ENCODE measurements at places on chromosomes 13 and 19.

DNA sequence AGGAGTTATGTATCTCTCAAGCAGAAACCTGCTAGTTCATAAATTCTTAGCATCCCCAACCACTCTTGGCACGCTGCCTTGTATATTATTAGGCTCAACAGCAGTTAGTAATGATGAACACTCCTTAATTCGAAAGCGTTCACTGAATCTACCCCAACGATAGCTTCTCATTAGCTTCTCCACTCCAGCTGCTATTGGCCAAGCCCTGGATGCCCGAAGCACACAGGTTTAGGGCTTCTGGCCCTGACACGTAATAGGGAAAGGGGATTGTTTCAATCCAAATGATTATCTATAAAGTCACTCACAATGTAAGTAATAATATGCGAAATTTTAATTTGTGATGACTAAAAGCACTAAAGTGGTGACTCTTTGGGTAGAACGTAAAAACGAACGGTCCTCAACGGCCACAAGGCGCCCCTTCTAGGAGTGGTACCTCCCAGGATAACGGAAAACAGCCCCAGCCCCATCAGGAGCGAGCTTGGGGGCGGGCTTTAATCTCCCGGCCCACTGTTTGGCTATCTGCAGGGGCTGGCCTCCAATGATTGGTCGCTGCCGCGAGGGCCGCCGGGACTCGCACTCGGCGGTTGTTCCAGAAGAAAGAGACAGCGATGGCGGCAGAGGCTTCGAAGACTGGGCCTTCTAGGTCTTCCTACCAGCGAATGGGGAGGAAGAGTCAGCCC, at the start of gene RNF17:
RNF17 (plus strand) TSS at position 574 of the 680 bp plus-strand sequence; CDS start at position 609, 35 bp downstream.
- DNase-seq, result no peak

- DNase-seq, result no peak
Measured at GRCh38 chr13:109096101-109096500, 466.7 kb downstream of the MYO16 start.

- DNase-seq, result no peak
Measured at GRCh38 chr13:40920826-40921225, 98.3 kb downstream of the ELF1 start.

DNA sequence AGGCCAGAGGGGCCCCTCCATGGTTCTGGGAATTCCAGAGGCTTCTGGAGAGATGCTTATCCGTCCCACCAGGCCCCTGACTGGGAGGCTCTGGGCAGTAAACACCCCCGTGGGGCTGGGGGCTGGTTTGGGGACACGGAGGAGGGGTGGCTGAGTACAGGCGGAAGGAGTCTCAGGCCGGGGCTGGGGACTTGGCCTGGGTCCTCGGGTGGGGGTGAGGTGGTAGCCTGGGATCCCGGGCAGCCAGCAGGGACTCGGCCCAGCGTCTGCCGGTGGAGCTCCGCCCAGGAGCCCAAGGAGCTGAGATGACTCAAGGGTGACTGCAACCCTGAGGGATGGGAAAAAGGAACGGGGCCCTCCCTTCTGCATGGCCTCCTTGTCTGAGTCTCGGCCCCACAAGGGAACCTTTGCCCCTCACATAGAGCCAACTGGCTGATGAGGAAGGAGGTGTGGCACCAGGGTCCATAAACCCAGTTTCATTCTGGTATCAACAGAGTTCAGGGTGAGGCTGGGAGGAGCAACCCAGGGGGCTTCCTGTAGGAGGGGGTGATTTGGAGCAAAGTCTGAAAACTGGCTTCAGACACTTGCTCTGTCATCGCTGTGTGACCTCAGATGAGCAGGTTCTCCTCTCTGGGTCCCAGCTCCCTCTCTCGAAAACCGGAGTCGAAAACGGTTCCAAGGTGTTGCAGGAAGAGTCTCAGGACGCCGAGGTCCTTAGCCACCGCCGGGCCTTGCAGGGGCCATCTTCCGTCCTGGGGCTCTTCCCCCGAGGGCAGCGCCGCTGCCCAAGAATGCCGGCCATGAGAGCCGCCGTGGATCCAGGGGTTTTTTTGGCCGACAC, 809 bp downstream of the MISP start:
- DNase-seq, result no peak

DNA sequence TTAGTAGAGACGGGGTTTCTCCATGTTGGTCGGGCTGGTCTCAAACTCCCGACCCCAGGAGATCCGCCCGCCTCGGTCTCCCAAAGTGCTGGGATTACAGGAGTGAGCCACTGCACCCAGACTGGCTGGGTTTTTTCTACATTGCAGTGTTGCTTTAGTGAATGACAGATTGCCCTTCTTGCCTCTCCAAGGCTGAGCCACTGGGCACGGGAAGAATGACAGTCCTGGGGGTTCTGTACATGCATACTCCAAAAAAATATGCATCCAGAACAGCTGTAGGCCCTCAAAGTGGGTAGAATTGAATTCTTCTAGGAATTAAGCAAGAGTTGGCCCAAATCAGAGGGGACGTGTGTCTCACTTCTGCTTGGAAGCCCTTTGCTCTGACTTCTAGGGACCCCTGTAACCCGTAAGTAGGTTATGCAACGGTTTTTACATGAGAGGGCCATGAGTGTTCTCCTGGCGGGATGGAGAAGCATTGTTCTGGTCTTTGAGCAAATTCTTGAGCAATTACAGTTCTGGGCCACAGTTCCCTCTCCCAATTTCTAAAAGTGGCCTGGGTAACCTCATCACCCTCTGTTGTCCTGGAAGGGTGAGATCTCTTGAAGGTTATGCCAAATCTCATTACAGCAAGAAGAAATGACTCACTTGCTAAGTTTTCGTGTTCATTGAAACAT, 3.6 kb downstream of the ACTN4 start:
- DNase-seq, result no peak

DNA sequence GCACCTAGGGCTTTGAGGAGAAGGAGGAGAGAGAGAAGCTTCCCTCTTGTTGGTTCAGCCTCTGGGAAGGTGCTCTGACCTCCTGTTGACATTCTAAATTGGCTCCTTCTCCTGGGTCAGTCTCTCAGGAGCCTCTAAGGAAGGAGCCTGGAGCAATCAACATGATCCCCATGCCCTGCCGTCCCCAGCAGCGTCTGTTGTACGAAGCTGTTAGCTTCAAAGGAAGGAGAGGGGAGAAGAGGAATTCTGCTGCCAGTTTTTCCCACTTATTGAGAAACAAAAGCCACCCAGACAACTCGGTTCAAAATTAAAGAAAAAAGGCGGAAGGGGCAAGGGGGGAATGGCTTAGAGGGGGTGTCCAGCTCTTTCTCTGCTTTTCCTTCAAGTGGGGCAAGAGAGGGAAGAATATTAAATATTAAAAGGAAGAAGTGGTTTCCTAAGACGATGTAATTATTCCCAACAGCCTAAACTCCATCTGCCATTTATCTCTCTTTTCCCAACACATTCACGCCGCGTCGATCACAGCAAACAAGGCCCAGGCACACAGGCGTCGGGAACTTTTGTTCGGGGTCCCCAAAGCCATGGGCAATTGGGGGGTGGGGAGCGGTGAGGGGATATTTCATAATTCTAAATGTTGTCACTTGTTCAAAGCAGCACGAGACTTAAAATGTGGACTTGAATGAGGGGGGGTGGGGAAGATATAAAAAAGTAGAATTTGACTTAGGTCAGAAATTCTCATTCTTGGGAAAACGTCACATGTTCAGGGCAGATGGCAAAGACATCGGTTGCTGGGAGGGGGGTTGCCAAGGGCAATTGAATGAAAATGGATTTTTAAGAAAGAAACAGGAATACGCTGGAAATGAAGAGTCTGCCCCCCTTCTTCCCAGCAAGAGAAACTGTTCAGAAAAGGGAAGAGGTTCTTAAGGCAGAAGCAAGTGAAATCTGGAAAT, 116.8 kb upstream of the CACNA1A start:
- no peak for DNase-seq

GRCh38 chr13:100149389-100149788, 60.5 kb downstream of the PCCA start:
- DNase-seq, result no peak

DNA sequence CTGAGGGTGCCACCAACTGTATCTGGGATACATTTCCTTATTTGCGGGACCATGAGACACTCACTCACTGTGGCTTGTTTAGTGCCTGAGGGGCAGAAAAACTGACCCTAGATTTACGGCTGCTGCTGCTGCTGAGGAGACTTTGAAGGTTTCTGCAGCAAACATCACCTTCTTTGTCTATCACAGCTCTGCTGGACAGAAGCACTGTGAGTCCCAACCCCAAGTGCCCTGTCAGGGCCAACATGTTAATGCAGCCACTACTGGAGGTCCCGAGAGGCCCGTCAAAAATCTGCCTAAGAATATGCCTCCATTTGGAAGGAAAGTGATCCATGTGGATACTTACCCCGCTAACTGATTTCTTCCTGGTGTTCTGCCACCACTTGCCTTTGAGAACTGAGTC, 37.3 kb upstream of the UBL3 start:
- no peak for DNase-seq

DNA sequence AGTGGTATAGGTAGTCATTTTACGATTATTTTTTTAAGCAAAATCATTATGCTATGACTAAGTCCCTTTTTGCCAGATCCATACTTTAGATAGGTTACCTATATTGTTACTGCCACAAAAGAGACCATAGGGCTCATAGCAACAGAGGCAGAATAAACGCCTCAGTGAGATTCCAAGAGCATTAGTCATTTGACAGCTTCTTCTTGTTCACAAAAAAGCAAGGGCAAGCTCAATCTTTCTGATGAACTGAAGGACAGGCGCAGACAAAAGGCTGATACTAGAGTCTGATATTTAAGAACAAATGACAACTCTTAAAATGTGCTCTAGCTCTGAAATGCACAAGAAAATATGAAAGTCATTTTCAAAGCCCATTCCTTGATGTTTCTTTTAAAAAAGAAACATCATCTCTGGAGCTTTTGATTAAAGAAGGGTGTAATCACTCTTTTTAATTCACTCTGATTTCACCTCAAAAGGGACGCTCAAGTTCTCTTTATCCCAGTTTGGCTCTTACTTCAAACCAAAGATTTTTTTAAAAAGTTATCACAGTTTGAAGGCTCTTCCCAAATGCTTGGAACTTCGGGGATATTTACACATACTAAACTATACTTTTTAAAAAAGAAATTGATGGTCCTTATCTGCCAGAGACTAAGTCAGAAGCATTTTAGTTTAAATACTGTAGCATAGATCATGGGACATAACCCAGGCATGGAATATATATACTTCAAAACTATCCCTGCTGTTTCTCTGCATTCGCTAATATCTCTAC, 187.2 kb downstream of the EFNB2 start:
- no peak for DNase-seq

- DNase-seq, result no peak
Measured at GRCh38 chr19:16226878-16227836, 29.4 kb downstream of the AP1M1 start.

GRCh38 chr13:82480415-82480814, 1401.9 kb downstream of the SLITRK1 start:
- DNase-seq, result no peak

DNA sequence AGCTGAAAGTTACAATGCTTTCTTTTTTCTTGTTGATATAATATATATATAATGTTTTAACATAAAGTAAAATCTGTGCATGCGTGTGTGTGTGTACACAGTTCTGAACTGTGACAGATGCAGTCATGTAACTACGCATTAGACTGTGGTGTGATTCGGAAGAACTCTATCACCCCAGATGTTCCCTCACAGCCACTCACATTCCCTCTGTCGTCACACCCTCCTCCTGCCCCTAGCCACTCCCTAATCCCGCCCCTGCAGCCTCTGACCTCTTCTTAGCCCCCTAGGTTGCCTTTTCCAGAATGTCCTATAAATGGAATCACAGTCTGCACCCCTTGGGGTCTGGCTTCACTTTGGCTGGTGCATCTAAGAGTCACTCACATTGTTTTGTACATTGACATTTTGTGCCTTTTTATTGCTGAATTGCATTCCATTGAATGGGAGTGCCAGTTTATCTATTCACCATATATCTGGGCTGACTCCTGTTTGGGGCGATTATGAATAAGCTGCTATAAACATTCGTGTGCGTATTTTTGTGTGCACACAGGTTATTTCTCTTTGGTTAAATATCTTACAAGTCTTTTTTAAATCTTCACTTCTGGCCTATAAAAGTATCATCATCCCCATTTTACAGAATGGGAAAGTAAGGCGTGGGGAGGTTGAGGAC, 20.4 kb downstream of the DHRS12 start:
- DNase-seq, result no peak

GRCh38 chr19:5149508-5149907, 180.6 kb downstream of the KDM4B start:
- DNase-seq, result no peak

Data from NCI-H446 (cell line).